ENCODE measurements at places on chromosomes 11 and 22.

DNA sequence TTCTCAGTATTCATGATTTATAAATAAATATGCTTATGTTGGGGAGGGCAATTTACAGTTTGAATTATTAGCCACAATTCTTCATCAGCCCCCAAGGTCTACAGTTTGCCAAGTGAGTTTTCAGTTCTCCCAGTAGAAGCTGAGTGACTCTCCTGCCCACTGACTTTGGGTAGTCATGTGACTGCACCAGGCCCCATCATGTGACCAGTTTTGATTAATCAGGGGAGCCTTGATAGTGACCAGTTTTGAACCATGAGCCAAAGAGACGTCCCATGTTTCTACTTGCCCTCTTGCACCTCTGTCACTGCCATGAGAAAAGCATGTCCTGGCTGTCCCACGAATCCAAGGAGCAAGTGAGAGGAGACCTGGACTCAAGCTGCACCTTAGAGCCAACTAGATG is 32.5 kb downstream of the SYN3 start:
- DNase-seq: no peak

DNA sequence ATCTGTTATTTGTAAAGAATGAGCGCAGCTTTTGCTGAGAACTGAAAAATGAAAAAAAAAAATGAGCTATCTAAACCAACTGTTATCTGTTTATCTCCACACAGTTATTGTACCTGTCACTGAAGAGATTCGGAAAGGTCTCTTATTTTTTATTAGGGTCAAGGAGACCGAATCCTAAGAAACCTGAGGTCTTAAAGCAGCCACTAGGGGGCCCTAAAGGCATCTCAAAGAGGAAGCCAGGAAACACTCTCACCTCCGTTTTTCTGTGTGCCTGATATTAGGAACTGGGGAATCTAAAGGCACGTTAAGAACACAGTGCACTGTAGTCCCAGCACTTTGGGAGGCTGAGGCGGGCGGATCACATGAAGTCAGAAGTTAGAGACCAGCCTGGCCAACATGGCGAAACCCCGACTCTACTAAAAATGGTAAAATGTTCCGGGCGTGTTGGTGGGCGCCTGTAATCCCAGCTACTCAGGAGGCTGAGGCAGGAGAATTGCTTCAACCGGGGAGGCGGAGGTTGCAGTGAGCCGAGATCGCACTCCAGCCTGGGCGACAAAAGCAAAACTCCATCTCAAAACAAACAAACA is 3.5 kb upstream of the LARGE1 start:
- DNase-seq: peak; percentile 11

DNA sequence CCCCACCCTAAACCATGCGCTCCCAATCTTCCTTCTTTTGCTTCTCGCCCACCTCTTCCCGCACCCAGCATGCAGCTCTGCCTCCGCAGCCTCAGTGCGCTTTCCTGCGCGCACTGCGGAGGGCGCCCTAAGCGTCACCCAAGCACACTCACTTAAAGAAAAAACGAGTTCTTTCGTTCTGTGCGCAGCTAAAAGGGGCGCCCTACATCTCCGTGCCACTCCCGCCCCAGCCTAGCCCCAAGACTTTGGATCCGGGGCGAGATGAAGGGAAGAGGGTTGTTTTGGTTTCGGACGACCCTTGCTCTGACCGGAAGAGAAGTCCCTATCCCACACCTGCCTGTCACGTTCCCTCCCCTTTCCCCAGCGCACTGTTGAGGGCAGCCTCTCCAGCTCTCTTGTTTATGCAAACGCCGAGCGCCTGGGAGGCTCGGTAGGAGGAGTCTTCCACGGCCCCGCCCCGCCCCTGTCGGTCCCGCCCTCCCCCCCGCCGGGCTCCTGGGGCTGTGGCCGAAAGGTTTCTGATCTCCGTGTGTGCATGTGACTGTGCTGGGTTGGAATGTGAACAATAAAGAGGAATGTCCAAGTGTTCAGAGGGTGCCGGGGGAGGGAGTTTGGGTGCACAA is 5.3 kb downstream of the VSIG2 start:
- peak; percentile 81 for DNase-seq

GRCh38 chr11:102402548-102402947 is 50.0 kb downstream of the TMEM123 start:
- no peak for DNase-seq

GRCh38 chr11:68214173-68215086 is 1.3 kb upstream of the KMT5B start:
- DNase-seq: no peak

- DNase-seq: no peak
Measured at GRCh38 chr11:19918302-19919049, 205.8 kb downstream of the NAV2 start.

GRCh38 chr22:23278883-23279675 is 98.8 kb downstream of the BCR start:
- no peak for DNase-seq

Data from T-helper 1 cell (primary cell).